CD4-positive, alpha-beta T cell treated with Interleukin-17A for 4 hours (primary cell): ENCODE measurements at places on chromosomes 5 and 9.

GRCh38 chr5:126004636-126005035 lies 418.6 kb upstream of the GRAMD2B start:
- no peak for DNase-seq

- DNase-seq = no peak
Measured at GRCh38 chr5:1228120-1228519, 2.9 kb downstream of the SLC6A18 start.

- DNase-seq = no peak
Measured at GRCh38 chr5:158755986-158756385, 343.7 kb downstream of the EBF1 start.

- peak; percentile 77 for DNase-seq
Measured at GRCh38 chr9:63816751-63817621, 1468.0 kb downstream of the FOXD4L5 start.

DNA sequence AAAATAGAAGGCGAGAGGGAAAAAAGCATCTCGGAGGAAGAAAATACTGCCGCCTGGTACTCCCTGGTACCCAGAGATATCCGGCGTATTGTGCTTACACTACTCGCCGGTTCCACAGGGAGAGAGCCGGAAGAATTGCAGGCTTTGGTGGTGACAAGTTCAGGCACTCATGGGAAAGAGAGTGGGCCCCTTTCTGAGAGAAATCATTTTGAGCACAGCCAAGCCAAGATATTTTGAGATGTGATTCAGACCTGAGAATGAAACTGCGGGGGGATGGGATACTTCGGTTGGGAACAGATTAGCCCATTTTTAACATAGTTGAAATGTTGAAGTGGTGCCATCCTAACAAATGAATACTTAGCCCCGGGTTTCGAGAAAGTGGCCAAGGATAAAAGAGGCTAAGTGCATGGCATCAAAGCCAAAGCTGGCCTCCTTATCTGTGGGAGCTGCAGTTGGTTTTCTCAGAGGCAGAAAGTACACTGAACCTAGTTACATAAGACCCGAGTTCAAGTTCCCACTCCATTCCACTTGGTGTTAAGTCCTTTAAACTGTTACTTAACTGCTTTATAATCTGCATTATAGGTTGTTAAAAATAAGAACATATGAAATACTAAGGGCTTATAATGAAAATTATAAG lies 62.7 kb downstream of the SLC1A3 start:
- DNase-seq = no peak

DNA sequence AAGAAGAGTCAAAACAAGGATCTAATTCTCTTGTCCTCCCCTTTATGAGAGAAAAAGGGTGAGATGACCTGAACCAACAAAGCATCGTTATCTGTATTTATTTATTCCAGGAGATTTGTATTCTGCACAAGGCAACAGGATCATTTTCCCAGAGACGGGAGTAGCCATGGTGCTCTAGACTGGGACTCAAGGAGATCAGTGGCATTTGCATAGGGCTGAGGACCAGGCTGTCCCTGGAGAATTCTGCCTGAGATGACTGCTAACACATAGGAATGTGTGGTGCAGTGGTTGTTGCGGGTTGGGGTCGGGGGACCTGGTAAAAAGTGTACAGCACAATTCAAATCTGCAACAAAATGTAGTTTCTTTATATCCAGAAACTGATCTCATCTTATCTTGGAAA lies 22.3 kb upstream of the ZNF474 start:
- no peak for DNase-seq

- peak; percentile 15 for DNase-seq
Measured at GRCh38 chr5:57499262-57500050, 16.8 kb upstream of the ACTBL2 start.
